NCI-H510A treated with DMSO at 0.1 percent for 48 hours (cell line): ENCODE measurements at places on chromosomes 1 and 21.
A peak's percentile ranks its signal among the peaks of the same experiment; 100 is the strongest.

DNA sequence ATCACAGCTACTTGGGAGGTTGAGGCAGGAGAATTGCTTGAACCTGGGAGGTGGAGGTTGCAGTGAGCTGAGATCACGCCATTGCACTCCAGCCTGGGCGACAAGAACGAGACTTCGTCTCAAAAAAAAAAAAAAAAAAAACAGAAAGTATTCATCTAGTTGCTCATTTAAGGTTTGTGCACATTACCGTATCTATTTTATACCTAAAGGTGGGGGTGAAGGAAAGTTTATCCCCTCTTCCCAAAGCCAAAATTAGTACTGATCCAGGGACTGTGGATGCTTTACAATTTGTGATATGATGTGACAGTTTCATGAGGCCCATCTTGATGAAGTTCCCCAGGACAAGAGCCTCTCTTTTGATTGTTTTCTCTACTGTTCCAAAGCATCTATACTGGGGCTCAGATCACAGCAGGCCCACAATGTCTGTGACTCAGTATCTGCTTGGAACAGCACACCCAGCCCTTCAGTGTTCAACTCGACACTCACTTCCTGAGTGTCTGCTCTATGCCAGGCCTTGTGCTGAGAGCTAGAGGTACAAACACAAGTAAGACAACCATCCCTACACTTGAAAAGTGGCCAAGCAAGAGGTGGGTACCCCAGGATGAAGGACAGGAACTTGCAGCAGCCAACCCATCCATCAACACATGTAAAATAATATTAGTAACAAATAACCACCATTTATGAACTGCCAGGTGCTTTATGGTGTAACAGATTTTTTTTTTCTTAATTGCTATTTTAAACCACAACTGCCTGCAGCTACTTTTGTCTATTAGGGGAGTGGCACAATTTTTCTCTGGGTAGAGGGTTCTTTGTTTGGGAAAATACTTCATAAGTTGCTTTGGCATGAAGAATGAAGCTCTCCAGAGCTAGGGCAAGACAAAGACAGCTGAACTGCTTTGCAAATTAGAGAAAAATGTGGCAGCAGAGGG, 29.0 kb upstream of the KHDRBS1 start:
- DNase-seq = no peak

- no peak for DNase-seq
Observed at GRCh38 chr1:118902711-118903191, 85.4 kb downstream of the TBX15 start.

GRCh38 chr1:21278860-21279845, 11.1 kb downstream of the ECE1 start:
- no peak for DNase-seq

DNA sequence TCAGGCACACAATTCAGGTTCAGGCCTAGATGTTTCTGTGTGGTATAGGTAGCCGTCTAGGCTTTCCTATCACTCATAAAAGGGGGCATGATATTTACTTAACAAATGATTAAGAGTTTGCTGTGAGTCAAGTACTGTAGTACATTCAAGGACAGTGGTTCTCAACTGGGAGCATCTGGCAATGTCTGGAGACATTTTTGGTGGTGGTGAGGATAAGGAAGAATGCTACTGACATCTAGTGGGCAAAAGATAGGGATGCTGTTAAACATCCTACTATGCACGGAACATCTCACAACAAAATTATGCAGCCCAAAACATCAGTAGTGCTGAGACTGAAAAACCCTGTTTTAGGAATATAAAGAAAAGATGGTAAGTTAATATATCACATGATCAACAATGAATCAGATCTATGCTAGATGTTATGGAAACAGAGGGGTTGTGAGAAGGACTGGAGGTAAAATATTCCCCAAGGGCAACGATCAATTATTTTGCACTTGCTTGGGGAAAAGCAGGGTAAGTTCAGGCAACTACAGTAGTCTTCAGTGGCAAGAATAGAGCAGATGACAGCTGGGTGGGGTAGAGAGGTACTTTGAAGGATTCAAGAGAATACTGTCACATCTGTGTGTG, 4.9 kb downstream of the DNTTIP2 start:
- DNase-seq = peak; percentile 39

DNA sequence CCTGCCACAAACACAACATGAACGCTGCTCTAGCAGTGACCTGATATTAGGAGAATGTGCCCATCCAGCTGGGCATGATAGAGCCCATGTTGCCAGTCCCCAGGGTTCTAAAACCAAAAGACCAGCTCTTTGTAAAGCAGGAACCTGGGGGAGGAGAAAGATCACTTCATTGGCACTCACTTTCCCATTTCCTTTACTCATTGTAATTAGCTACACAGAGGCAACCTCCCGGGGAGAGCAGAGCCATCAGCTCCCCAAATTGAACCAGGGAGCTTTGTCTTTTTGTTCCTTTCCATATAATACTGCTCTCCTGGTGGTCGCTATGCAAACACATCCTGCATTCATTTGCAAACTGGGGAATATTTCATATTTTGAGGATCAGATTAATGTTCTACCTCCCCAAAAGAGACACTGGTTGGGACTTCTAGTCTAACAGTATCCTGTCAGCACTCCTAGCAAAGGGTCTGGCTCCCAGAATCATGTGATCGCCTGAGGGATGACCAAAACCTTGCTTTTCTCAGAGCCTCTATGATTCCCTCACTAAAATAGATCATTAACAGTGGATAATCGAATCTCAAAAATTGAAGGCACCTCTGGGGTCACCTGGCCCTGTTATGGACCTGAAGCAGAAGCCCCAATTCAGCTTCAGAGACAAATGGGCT, 76.7 kb upstream of the CD1D start:
- DNase-seq = no peak

DNA sequence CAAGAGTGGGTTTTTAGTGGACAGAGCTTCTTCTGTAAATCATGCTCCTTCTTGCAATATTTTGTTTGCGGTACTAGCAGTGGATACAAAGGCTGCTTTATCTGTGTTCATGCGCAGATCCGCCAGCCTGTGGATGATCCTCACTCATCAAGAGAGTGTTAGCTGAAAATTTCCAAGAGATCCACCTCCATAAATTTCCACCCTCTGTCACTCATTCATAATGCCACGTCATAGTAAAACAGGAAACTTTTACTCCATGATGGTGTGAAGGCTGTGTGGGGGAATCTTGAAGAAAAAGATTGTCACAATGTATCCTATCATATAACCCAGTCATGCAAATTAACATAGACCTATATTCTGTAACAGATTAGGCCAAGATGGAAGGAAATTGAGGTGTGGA, 4.4 kb upstream of the MAPKAPK2 start:
- no peak for DNase-seq

- DNase-seq = no peak
Observed at GRCh38 chr1:219542828-219543518, 69.9 kb downstream of the ZC3H11B start.

DNA sequence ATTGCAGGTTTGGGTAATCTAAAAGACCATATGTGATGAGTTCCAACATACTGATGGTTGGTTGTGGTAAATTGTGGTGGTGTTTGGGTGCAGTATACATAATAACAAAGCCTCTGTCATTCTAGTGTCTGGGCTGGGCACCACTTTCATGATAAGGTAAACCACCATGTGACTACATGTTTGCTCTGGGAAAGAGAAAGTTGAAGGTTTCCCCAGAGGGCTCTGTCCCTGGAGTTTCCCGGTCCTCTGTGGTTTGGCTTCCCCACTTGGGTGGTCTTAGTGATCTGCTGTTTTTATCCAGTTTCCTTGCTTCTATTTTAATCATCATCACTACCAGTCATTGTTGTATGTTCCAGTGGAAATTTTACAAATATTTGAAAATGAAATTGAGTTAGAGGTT, 55.9 kb upstream of the TSPAN2 start:
- no peak for DNase-seq

GRCh38 chr1:213418268-213419071, 367.4 kb downstream of the RPS6KC1 start:
- DNase-seq = no peak

DNA sequence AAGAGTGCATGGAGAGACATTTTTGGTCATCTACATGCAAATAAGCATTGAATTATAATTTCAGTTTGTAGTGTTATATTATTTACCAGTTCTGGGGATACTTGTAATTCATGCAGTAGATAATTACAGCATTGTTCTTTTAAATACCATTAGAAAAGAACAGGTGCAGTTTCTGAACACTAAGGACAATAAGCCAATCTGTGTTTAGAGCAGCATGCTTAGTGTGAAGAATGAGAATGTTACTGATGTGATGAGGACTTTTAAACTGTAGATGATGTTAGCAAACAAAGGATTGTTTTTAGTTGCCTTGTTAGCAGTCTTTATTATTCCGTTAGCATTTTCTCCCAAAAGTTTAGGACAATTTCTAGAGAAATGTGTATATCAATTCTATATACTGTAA, 348.3 kb downstream of the BRINP3 start:
- DNase-seq = no peak

DNA sequence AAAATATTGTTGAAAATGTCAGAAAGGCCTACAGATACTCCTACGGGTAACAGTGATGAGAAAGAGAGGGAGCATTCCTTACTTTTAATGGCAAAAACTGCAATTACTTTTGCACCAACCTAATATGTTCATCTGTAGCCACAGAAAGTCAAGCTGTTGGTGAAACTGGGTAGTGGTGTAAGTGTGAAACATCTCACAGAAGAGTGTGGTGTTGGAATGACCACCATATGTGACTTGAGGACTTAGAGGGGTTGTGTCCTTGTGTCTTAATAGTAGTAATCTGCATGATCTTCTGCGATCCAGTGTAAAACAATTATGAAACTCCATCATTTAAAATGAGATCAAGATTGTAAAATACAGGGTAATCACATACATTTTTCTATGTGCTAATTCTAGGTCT, 320.7 kb downstream of the ADGRL2 start:
- no peak for DNase-seq

- peak; percentile 50 for DNase-seq
Observed at GRCh38 chr1:232629250-232630046, 485 bp downstream of the SIPA1L2 start.

DNA sequence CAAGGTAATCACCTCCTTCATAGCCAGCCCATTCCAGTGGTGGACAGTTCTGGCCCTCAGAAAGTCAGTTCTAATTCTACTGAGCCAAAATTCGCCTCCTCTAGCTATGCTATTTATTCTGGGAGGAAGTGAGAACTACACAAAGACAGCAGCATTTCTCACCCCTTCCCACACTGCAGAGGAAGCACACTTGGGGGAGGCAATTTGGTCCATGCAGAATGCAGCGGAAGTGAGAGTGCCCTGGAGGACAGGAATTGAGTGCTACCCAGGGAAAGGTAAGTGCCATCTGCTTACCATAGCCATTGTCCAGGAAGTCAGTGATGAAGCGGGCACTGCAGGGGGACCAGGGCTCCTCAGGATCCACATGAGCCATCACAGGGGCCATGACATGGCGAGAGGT, 3.7 kb downstream of the ADAMTS4 start:
- no peak for DNase-seq

DNA sequence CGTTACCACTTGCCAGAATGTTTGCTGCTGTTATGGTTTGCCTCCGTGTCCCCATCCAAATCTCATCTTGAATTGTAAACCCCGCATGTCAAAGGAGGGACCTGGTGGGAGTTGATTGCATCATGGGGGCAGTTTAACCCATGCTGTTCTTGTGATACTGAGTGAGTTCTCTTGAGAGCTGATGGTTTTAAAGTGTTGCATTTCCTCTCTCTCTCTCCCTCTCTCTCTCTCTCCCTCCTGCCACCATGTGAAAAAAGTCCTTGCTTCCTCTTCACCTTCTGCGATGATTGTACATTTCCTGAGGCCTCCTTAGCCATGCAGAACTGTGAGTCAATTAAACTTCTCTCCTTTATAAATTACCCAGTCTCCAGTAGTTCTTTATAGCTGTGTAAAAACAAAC, 44.4 kb downstream of the CFHR5 start:
- no peak for DNase-seq

- DNase-seq = no peak
Observed at GRCh38 chr1:23159963-23160877, 8.4 kb downstream of the LUZP1 start.

DNA sequence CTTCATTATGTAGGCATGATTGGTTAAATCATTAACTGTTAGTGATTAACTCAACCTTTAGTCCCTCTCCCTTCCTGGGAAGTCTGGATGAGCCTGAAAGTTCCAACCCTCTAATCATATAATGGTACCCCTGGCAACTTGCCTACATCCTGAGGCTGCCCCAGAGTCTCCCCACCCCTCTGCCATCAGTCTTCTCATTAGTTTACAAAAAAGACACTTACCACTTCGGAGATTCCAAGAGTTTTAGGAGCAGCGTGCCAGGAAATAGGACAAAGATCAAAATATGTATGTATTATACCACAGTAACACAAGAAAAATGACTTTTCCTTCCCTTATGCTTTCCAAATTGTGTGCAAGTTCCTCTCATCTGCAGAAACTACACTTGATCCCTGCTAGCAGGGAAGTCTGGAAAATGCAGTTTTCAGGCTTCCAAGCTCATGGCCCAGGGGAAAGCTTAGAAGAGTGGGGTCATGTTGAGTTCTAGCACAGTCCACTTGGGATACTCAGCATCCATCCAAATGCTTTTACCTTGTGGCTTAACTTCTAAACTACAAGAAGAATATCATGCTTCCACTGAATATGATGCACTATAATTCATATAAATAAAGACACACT, 64.6 kb upstream of the PPIH start:
- DNase-seq = no peak

DNA sequence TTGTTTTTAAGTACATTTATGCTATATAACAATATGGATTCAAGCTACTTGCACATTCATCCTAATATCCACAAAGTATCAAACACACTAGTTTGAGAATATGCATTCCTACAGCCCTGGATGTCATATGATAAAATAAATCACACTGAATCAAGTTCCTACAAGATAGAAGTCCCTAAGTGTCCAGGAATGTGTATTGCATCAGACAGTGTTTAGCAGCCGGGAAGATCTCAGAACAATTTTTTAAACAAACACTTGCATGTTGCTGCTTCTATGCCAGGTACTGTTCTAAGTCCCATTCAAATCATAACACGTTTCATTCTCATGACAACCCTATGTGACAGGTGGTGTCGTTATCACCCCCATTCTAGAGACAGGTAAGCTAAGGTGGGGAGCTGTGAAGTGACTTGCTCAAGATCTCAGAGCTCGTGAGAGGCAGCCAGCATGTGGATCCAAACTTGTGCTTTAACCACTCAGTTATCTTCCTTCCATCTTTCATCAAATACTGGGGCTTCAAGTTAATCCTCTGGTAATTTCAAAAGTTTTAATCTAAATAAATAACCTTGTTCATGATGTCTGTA, 68.3 kb upstream of the KIF26B start:
- DNase-seq = no peak

DNA sequence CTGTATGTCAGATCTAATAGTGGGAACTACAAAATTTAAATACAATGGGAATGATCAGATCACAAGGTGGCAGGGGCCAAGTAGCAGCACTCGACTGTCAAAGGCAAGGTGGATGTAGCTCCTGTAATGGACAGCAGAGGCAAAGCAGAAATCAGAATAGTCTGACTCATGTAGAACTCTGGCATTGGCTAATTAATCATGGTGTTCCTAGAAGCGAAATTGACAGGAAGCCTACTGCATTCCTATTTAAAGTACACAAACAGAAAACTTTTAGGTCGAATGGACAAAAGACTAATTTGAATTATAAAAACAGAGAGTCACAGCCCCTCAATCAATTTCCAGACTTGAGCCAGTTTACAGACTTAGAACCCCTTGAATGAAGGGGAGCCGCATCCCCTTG, 17.4 kb upstream of the IL12RB2 start:
- no peak for DNase-seq

- peak; percentile 67 for DNase-seq
Observed at GRCh38 chr21:15289896-15290841, 225.4 kb upstream of the NRIP1 start.

GRCh38 chr1:233078396-233078795, 128.0 kb downstream of the NTPCR start:
- no peak for DNase-seq
